NCI-H1048 (cell line): ENCODE measurements at places on chromosomes 7 and 10.

- DNase-seq: no peak
Measured at GRCh38 chr7:135855846-135856245, 107.2 kb upstream of the FAM180A start.

GRCh38 chr10:43384252-43385221, 13.1 kb downstream of the FXYD4 start:
- DNase-seq: no peak

DNA sequence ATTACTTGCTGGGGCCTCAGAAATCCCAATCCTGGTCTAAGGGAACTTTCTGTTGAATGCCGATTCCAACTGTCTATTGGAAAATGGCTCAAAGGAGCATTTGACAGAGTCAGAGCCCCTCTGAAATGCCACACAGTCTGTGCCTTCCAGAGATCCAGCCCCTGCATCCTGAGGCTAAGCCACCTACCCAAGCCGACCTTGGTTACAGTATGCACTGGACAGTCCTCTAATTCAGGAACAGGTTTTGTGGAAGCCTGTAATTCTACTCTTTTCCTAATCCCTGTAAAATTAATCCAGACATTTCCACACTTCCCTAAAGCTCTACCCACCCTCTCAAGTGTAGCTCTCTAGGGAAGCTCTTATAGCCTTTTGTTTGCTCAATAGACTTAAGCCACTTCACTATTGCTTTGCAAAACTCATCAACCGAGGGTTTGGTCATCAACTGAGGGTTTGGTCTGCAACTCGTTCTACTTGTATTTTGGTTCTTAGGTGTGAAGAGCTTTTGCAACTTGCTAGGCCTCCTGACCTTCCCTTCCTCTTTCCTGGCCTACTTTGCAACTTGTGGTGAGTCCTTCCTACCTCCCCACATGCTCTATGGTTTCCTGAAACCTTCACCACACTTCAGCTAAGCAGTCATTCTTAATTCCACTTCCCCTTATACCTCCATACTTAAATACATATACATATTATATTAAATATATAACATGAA, 364.8 kb downstream of the SFMBT2 start:
- no peak for DNase-seq

DNA sequence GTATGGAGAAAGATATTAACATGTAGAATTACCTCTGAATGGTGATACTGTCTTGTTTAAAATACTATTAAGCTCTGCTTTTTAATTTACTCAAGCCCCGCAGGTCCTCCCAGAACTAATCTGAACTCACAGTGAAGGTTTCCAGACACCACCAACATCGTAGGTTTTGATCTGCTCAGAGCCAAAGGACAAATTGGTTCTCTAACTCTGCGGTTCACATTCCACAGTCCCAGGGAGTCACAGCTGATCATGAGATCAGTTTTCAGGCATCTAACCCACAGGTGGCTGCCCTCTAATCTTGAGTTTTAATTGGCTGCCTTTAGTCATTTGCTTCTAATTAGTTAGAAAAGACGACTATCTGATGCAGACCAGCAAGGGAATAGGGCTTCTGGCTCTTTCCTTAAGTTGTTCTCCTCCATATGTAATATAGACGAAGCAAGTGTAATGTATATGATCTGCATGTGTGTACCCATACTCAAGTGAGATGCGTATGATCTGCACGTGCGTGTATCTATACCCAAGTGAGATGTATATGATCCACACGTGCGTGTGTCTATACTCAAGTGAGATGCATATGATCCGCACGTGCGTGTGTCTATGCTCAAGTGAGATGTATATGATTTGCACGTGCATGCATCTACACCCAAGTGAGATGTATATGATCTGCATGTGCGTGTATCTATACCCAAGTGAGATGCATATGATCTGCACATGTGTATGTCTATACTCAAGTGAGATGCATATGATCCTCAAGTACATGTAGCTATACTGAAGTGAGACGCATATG, 331.5 kb upstream of the NPVF start:
- no peak for DNase-seq

DNA sequence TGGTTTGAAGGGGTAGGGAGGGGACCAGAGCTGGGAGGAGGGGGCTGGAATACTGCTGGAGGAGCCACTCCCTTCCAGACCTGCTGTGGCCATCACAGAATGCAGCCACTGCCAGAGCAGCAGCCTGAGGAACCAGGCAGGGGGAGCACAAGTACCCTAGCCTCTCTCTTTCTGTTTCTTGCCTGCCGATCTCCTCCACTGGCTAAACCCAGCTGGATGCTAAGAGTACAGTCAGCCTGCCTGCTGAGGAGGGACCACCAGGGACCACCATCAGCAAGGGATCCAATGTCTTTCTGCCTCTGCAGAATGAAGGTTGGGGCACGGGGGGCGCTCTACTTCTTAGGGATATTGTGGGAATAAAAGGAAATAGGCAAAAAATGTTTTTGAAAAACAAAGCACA, 4.7 kb downstream of the BLVRA start:
- no peak for DNase-seq

DNA sequence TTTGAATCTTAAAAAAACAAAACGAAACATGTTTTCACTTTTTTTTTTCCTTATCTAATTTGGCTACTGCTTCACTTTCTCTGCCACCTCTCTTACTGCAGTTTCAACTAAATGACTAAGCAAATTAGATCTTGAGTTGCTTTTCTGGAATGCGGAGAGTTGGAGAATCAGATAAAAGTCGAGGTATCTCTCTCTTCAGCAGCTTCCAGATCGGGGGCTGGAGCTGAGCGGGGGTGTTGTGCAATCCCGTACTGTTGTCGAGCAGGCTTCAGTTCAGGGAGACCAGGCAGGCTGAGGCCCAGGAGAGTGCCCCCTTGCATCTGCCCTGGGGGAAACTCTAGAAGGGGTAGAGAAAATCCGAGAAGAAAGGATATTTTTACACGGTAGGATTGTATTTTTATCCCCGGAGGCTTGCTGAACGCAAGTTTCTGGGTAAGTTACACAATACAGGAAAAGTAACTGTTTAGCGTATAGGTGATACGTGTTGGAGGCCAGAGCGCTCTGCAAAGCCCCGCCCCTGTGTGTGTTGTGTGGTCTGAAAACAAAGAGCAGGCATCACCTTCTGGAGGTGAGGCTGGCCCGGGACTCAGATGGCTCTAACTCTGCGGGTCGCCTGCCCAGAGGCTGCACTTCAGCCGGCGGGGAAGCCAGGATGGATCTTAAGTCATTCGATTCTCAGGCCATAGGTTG, 116.6 kb downstream of the KLF6 start:
- no peak for DNase-seq

GRCh38 chr7:16753932-16754855, 639 bp downstream of the TSPAN13 start:
- no peak for DNase-seq

- no peak for DNase-seq
Measured at GRCh38 chr10:93437086-93437945, 44.8 kb downstream of the MYOF start.

GRCh38 chr10:30775779-30776591, 146.4 kb upstream of the LYZL2 start:
- no peak for DNase-seq

GRCh38 chr7:69759373-69759772, 161.1 kb downstream of the AUTS2 start:
- DNase-seq: no peak

DNA sequence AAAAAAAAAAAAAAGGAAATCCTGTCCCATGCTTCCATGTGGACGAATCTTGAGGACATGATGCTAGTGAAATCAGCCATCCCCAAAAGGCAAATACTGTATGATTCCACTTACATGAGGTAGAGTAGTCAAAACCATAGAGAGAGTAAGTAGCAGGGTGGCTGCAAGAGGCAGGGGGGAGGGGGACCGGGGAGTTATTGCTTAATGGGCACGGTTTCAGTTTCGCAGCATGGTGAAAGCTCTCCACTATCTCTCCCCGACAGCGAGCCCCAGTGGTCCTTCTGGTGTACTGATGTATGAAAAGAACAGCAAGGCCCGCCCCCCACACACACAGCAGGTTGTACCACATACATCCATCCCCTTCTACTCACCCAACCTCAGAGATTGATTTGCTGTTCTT, 32.8 kb downstream of the NOD1 start:
- no peak for DNase-seq

DNA sequence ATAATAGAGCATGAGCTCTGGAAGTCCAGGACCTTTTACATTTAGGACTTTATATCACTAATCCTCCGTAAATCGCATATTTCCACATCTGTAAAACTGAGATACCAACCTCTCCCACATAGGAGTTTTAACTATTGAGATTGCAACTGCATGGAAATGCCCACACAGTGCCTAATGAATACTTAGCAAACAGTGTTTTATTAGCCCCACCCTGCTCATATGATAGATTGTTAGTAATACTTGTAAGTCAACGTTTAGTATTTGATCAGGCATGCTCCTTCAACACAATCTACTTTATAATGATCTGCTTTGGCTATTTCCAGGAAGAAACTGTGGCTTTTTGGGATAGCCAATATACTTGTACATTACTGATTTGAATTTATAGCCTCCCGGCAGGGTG, 8.5 kb downstream of the PDZD8 start:
- no peak for DNase-seq

DNA sequence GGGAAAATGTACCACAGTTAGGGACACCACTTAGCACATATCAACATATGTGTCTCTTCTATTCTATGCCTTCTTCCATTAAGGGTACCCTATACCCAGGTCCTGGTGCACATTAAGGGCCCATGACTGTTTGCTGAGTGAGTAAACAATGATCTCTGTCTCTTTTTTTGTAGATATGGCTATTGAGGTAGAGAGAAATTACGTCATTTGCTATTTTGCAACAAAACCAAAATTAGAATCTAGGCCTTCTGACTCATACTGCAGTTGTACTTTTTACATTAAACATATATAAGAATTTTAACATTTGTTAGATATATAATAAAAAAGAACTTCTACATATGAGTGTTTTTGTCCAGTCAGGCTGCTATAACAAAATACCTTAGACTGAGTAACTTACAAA, 683.2 kb upstream of the LRRN3 start:
- DNase-seq: no peak

GRCh38 chr7:27564881-27565482, 97.7 kb downstream of the HIBADH start:
- DNase-seq: no peak

DNA sequence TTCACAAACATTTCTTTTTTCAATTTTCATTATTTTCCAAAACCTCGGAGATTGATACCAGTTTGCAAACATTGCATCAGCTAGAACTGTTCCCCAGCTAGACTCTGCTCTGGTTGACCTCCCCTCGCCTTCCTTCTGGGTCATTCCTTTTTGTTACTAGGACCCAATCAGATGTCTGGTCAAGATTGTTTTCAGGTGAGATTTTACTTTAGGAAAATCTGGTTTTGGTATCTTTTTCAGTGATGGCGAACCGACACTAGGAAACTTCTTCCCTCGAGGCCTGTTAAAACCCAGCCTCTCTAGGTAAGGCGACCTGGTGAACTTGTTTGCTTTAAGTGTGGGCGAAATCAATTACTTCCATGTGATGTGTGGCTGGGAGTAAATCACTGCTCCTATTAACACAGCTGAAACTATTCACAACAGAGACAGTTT, 8.4 kb downstream of the PROSER2 start:
- no peak for DNase-seq

GRCh38 chr7:2040893-2041270, 191.9 kb downstream of the MAD1L1 start:
- DNase-seq: no peak

GRCh38 chr7:113873554-113874151, 45.2 kb downstream of the PPP1R3A start:
- DNase-seq: no peak

GRCh38 chr7:114631249-114631822, 216.7 kb downstream of the FOXP2 start:
- no peak for DNase-seq

DNA sequence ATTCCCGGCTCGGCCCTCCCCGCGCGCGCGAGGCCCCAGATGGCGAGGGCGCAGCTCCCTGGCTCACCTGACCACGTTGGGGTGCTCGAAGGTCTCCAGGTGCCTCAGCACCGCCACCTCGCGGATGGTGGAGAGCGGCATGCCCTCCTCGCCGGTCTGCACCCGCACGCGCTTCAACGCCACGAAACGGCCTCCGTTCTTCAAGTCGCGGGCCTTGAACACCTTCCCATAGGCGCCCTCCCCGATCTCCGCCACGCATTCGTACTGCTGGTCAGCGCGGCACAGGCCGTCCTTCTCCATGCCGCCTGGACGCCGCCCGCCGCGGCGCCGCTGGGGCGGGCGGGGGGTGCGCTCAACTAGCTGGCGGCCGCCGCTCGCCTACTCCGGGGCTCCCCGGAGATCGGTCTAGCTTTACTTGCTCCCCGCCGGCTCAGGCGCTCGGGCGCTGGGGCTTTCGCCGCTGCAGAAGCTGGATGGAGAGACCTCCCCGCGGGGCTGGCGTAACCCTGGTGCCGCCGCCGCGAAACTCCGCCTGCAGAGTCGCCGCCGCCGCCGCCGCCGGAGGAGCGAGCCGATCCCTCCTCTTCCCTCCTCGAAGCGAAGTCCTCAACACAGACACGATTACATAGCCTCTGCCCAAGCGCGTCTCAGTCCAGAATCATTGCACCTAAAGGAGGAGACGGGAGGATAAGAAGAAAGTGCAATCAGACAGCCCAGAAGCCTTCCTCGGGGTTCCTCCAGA, 3.2 kb downstream of the CDK6 start:
- peak; percentile 49 for DNase-seq

GRCh38 chr10:90965720-90966119, 44.8 kb upstream of the ANKRD1 start:
- no peak for DNase-seq

- no peak for DNase-seq
Measured at GRCh38 chr10:79111846-79112614, 43.3 kb downstream of the ZMIZ1 start.

DNA sequence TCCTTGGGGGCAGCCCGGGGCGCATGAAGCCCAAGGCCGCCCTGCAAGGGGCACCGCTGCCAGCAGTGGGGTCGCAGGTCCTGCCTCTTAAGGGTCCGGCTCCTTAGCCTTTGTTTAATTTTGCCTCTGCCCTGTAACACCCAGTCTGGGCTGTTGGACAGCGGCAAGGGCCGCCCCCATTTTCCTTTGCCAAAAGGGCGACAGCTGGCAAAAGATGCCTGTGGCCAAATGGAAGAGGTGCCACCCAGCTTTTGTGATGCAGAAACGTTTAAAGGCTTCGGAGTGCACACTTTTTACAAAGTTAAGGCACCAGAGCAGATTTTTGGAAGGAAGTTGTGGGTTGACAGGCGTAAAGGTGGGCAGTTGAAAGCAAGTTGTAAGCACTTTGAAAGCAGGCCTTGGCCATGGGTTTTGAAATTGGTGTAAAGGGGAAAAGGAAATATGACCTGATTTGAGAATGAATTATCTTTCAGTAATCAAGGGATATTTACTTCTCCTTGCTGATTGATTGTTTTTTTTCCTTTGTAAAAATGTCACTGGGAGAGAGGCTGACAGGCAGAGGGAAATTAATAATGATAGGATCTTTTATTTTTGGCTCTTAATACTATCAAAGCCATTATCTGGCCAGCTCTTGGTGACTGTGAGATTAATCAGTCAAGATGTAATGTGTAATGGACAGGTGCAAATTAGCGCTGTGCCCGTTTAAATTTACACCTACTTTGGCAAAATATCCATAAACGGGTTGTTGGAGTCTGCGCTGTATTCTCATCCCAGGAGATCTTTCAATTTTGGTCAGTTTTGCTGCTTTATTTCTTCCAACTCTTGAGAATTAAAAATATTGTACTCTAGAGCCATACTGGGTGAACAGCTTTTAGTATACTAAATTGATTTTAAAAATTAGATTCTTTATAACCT, 1.2 kb downstream of the CASD1 start:
- DNase-seq: no peak

GRCh38 chr7:69738396-69738951, 140.2 kb downstream of the AUTS2 start:
- DNase-seq: no peak
